ENCODE measurements at places on chromosomes 3 and 15. TPM values are rescaled to one million over a fixed set of nuclear protein-coding genes. Genes with fewer than 3 reads are reported as not detected.
A peak's percentile ranks its signal among the peaks of the same experiment; 100 is the strongest.

Gene TRPC1
- 12.3 TPM for total RNA-seq

DNA sequence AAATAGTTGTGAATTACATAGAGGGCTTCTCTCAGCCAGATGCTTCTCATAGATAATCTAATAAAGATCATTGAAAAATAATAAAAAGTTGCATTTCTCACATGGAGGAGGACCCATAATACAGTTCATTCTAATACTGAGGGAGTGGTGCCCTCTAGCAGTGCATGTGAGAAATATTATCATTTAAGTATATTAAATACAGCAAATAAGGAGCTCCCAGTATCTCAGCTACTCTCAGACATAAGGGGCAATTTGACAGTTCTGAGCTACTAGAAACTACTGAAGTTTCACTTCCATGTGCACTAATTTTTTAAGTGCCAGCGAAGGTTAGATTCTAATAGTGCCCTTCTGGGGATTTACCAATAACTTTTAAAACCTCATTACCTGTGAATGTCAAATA is 188.3 kb downstream of the IL5RA start:
- DNase-seq = no peak

- peak; percentile 75 for DNase-seq
These were observed 129.0 kb downstream of the RPL22L1 start for GRCh38 chr3:170740726-170741591.

DNA sequence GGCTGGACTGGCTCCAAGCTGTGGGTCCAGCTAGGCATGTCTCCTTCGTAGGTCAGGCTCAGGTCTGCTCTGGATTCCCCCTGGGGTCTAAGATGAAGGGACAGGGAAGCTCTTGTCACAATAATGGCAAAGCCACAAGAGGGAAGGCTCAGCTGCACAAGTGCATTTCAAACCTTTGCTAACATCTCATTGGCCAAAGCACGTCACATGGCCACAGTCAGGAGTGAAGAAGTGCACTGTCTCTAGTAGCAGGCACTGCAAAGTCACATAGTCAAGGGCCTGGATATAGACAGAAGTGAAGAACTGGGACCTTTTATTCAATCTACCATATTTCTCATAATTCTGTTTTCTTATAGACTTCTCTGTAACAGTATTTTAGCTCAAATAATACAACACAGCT is 20.1 kb downstream of the DLEC1 start:
- no peak for DNase-seq

Gene FBXL22
- total RNA-seq = 0.43 TPM

- DNase-seq = no peak
These were observed 15.4 kb downstream of the CHRD start for GRCh38 chr3:184395320-184395660.

Data from ascending aorta (tissue), 2 donors.